ENCODE measurements at places on chromosomes 4 and X.

- DNase-seq, result peak; percentile 43
Observed at GRCh38 chrX:135931644-135932487, 38.4 kb downstream of the SAGE1 start.

DNA sequence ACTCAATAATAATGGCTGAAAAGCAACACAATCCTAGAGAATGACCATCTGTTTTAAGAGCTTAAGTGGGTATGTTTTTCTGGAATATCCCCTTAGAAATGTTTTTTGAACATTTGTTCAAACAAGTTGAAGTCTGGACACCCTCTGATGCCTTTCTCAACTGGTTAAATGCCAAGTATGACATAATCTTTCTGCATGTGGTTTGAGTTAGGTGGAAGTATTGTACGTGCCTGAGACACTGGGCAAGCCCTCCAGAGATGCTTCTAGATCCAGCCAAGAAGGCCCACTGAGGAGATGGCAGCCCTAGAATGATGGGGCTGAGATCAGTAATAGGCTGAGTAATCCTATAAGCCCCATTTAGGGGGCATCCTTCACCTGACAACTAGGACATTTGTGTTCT, 493.1 kb downstream of the MAGEE1 start:
- no peak for DNase-seq

DNA sequence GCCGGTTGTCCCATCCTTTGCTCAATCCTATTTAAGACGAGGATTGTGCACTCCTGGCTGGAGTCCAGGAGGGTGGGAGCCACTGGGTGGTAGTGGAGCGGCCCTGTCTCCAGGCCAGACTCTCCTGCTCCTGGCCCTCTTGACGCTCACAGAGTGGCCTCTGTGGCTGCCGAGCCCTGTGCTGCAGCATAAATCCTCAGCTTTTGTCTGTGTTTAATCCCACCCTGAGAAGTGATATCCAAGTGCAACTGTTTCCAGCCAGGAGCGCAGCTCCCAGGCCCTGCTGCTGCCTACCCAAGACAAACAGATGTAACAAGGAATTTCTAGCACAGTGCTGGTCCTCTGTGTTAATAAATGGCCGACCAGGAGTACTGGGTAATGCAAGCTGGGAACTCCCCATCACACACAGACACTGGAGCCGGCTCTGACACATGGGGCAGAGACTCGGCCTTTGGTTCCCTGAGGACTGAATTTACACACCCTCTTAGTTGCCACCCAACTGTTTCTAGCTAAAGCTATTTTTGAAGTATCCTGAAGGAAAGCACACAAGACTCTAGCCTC, 85.3 kb downstream of the GATB start:
- no peak for DNase-seq

GRCh38 chr4:95058991-95059390, 301.2 kb downstream of the BMPR1B start:
- DNase-seq, result no peak

GRCh38 chrX:70437011-70437410, 7.6 kb upstream of the DLG3 start:
- no peak for DNase-seq

DNA sequence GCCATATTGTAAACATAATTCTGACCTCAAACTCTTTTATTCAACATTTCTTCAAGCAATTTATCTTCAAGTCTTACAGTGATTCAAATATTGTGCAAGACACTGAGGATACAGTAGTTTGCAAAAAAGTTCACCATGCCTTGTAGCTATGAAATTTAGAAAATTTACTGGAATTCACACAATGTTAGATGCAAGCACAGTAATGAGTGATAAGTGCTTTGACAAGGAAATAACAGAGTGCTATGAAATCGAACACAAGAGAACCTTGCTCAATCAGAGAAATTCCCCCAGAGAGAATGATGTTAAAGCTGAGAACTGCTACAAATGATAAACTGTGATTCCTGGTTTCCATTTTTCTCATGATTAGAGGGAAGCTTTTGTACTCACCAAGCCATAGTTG, 952.9 kb downstream of the FAT4 start:
- no peak for DNase-seq

DNA sequence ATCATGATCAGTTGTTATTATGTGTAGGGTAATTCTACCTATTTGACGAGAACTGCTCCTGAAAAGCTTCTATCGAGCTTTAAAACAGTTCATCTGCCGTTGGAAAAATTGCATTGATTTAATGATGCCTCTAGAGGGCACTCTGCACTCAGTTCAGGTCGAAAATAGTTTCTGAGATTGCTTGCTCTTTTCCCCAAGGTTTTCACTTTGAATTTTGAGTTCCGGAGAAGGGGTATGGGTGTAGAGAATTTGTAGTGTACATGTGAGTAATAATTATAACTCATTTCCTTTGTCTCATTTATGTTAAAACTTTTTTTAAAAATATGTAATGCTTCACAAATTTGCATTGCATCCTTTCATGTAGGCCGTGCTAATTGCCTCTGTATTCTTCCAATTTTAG, 28.4 kb upstream of the TNIP3 start:
- DNase-seq, result peak; percentile 18

- DNase-seq, result no peak
Observed at GRCh38 chrX:123975180-123975579, 13.7 kb downstream of the STAG2 start.

DNA sequence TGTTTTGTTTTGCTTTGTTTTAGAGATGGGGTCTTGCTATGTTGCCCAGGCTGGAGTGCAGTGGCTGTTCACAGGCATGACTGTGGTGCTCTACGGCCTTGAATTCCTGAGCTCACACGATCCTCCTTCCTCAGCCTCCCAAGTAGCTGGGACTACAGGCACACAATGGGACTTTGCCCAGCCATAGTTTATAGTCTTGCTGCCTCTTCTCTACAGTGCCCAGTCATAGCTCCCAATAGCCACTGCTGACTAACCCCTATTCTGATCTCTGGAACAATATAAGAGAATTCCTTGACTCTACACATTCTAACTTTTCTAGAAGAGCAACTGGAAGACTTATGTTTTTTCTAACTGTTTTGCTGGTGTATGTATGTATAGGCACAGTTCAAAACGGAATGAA, 319.2 kb downstream of the PCDH7 start:
- no peak for DNase-seq

- DNase-seq, result no peak
Observed at GRCh38 chr4:147782087-147782781, 50.3 kb downstream of the ARHGAP10 start.

GRCh38 chr4:32658019-32658418, 1937.8 kb downstream of the PCDH7 start:
- no peak for DNase-seq

GRCh38 chrX:68443155-68443868, 10.0 kb upstream of the OPHN1 start:
- DNase-seq, result no peak

DNA sequence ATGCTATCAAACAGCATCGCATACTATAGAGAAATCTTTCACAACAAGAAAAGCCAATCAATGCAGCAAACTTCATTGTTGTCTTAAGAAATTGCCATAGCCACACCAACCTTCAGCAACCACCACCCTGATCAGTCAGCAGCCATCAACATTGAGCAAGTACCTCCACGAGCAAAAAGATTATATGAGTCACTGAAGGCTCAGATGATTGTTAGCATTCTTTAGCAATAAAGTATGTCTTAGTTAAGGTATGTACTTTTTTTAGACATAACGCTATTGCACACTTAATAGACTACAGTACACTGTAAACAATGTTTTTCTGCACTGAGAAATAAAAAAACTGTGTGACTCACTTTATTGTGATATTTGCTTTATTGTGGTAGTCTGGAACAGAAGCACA, 37.8 kb upstream of the FUNDC1 start:
- DNase-seq, result no peak

DNA sequence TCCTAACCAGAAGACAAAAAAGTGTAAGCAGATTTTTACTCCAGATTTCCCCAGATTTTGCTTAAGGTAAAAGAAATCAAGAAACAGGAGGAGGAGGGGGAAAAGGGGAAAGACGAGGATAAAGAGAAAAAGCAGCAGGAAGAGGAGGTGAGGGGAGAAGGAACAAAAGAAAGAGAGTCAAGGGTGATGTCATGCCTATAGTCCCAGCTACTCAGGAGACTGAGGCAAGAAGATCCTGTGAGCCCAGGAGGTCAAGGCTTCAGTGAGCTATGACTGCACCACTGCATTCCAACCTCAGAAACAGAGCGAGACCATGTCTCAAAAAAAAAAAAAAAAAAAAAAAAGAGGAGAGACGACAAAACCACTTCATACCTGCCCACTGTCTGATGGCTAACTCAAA, 12.0 kb upstream of the PKD2 start:
- DNase-seq, result no peak

DNA sequence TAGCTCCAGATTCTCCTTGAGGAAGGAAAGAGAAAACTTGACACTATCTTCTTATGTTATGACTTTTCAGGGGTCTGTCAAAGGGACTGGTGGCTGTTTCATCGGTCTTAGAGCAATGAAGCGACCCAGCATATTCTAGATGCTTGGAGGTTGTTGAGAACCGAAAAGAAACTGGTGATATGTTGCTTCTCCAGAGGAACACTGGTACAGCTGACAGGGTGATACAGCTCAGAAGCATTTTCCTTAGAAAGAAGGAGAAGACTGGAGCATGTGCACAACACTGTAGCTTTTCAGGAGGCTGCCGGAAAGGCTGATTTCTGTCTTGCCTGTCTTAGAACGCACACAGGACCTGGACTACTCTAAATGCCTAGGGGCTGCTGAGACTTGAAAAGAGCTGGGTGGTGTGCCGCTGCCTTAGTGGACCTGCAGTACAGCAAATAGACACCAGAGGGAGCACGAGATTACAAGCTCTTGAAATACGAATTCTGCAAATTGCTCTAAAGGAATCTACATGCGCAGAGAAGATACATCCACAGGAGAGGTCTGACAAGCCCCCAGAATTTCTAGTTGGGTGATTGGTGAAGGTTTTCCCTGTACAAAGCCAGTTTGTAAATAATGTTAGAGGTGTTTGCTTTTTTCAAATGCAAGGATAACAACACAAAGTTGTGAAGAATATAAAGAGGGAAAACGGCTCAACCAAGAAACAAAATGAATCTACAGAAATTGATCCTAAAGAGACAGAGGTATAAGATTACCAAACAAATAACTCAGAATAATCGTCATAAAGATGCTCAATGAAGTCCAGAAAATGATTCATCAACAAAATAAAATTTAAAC, 223.1 kb upstream of the DMD start:
- DNase-seq, result peak; percentile 20

- no peak for DNase-seq
Observed at GRCh38 chr4:183326853-183327252, 4.6 kb upstream of the CLDN24 start.

All from NCI-H1092 treated with DMSO at 0.1 percent for 48 hours (cell line).